ENCODE measurements at places on chromosomes 6 and 20.

GRCh38 chr6:120274547-120274946 lies 925.0 kb upstream of the MAN1A1 start:
- no peak for DNase-seq

- DNase-seq: peak; percentile 48
Observed at GRCh38 chr20:40687384-40688128, 1.5 kb downstream of the MAFB start.

DNA sequence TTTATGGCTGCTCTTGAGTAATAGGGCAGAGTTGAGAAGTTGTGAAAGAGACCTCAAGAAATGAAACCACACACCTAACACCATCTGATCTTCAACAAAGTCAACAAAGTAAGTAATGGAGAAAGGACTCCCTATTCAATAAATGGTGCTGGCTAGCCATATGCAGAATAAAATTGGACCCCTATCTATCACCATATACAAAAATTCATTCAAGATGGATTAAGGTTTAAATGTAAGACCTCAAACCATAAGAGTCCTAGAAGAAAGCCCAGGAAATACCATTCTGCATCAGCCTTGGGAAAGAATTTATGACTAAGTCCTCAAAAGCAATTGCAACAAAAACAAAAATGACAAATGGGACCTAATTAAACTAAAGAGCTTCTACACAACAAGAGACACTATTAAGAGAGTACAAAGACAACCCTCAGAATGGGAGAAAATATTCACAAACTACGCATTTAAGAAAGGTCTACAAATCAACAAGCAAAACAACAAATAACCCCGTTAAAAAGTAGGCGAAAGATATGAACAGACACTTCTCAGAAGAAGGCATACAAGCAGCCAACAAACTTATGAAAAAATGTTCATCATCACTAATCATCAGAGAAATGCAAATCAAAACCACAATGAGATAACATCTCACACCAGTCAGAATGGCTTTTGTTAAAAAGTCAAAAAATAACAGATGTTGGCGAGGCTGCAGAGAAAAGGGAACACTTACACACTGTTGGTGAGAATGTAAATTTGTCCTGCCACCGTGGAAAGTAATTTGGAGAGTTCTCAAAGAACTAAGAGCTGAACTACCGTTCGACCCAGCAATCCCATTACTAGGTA lies 4.0 kb downstream of the MAP3K5 start:
- DNase-seq: no peak

DNA sequence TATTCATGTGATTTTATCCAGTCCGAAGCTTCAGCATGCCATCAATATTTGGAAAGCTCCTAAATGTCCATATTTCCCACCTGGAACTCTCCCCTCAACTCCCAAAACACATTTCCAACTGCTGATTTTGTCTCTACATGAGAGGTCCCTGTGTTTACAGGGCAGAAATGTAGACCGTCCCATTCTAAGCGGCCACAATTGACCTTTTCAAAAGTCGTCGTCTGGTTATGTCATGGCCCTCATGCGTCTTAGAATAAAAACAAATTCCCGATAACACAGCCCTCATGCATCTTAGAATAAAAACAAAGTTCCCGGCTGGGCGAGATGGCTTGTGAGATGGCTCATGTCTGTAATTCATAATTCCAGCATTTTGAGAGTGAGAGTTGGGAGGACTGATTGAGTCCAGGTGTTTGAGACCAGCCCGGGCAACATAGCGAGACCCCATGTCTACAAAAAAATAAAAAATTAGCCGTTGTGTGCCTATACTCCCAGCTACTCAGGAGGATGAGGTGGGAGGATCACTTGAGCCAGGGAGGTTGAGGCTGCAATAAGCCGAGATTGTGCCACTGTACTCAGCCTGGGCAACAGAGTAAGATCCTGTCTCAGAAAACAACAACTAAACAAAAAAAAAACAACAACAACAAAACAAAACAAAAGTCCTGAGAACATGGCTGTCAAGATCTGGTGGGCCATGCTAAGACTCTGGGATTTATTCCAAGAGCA lies 6.4 kb upstream of the ZNF217 start:
- DNase-seq: no peak

GRCh38 chr6:104541411-104541810 lies 318.3 kb downstream of the HACE1 start:
- no peak for DNase-seq

- DNase-seq: no peak
Observed at GRCh38 chr6:162621246-162621645, 106.3 kb downstream of the PRKN start.

- no peak for DNase-seq
Observed at GRCh38 chr6:43762966-43763695, 6.9 kb upstream of the VEGFA start.
